ENCODE measurements at places on chromosomes 5 and 9.

DNA sequence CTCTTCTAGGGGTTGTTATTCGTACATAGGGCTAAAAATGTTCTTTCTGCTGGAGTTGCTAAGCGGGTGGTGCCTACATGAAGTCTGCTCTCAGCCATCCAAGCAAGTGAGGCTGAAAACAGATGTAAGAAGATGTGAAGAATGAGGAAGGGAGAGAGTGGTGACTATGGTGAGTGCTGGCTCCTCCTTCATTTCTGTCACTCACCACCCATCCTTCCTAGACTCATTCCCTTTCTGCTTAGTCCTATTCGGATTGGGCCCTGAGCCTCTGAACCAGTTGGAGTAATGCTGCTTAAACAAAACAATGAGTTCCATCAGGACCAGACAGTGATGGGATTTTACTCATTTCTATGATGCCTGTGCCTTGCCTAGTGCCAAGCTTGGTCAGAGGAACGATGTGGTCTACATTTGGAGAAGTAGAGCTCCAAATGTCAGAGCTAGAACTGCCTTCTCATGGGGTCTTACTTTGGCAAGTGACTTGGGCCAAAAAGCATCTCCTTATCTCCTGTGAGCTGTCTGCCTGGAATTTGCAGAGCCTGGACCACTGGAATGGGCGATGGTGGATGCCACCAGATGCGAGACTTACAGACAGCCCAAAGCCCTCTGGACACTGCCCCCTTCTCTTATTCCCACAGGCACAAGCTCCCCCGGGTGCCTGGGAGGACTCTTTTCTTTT, 192.9 kb downstream of the FBXL7 start:
- DNase-seq, result no peak

- no peak for DNase-seq
These were observed 32.3 kb upstream of the NPM1 start for GRCh38 chr5:171355302-171355724.

- no peak for DNase-seq
These were observed 1225.2 kb downstream of the PTPRD start for GRCh38 chr9:9387511-9388115.

DNA sequence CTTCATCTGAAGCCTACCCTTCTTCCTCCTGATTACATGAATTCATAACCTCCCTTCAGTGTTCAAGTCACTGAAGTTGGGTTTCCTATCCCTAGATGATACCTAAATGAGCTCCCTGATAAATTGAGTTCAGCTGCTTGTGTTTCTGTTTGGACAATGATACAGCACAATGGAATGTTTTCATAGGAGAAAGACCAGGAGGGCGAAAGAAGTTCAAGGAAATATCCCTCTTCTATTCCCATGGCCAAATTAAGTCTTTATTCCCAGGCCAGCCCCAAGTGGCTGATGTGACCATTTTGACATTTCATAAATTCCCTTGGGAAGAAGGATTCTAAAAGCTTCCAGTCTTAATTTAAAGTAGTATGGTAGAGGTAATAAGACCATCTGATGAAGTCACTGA, 555.8 kb upstream of the CLINT1 start:
- peak; percentile 60 for DNase-seq

- no peak for DNase-seq
These were observed 393.3 kb downstream of the PLK2 start for GRCh38 chr5:58066557-58066956.

DNA sequence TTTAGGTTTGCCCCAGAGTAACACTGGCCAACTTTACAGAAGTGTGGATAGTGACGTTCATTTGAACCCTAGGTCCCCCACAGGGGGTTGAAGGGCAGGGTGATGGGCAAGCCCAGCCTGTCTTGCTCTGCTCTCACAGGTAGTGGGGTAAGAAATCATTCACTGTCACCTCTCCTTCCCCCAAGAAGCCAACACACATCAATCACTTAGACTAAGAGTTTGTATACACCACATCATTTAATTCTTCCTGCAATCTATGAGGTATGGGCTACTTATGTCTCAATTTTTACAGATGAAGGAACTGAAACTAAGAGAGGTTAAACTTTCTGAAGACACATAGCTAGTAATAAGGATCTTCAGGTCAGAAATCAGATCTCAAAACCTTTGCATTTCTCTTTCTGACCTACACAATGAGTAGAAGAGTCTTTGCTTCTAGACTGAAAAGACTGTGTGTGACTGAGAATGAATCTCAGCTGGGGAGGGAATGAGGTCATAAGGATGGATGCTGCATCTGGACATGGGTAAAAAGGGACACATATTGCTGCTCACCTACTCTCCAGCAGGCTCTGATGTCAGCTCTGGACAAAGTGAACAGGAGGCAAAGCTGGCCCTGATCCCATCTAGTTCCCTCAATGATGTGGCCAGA, 81.0 kb upstream of the EQTN start:
- DNase-seq, result no peak

- DNase-seq, result peak; percentile 56
These were observed 68.8 kb downstream of the KIF4B start for GRCh38 chr5:155082401-155082800.

GRCh38 chr9:104895572-104895971, 32.4 kb downstream of the ABCA1 start:
- DNase-seq, result no peak

- no peak for DNase-seq
These were observed 560 bp downstream of the SCAI start for GRCh38 chr9:125142560-125143376.

DNA sequence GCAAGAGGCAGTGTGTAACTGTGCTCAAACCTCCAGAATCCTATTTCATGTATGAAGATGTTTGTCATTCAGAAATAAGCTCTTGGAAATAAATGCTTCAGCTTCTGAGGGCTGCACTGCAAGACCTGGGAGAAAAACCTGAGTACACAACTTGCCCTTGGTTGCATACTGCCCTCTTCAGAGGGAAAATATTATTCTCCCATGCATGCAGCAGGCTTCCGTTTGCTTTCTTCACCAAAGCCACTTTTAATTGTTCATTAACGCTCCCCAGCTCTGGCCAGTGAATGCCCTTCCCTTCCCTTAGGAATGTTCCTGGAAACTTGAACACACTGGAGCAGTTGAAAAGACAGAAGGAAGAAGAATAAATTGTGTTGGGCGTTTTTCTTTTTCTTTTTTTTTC, 2.5 kb upstream of the WHRN start:
- DNase-seq, result no peak

DNA sequence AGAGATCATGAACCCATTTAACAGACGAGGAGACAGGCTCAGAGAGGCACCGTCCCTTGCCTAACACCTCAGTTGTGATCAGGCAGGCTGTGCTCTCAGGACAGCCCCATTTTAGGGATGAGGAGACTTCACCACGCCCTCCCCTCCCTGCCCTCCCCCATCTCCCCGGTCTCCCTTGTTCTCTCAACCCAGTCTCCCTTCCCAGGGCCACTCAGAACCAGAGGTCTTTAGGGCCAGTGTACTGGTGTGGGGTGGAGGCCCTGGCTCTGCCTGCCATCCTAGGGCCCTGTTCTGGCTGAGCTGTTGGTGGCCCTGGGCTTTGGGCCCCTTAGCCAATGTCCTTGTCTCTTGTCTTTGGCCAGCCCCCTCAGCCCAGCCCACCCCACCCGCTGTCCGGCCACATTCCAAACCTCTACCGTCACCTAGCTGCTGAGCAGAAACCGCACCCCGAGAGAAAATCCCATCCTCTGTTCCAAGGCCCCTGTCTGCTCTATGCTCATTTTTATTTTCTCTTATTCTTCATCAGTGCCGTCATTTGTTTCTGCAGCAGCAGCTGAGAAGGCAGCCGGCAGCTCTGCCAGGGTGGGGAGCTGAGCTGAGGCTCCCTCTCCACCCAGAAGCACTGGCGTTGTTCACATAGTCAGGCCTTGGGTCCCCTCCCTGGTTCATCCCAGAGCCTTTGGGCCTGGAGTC, 33.9 kb downstream of the OLFML2A start:
- peak; percentile 58 for DNase-seq

DNA sequence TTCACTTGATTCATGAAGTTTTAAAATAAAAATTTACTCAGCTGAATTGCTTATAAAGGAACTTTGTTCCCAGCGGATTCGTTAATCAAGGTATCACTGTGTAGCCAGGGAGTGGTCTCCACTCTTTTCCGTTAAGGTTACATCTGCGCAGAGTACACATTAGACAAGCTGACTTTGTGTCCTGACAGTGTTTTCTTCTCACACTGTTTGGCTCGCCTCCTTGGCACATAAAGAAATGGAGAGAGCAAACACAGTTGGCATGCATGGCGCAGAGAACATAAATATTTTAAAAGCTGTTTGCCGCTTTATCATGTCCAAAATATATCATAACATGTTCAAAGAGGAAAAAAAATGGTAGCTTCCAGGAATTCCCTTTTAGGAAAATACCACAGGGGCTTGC, 153.2 kb downstream of the EDIL3 start:
- DNase-seq, result no peak

DNA sequence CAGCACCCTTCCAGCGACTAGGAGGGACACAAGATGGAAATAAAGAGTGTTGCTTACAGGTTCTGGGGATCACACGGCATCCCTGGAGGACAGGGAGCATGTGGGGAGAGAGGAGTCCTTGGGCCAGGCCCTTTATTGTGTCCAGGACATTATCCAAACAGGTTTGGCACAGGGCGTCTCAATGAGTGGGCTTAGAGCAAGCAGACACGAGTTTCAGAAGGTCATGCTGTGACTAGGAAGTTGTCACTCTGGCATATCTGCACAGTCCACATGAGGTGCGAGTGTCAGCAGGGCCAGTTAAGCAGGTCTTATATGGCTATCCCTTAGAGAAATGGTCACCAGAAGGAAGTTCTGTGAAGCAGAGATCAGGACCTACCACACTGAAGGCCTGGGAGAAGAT, 174.5 kb upstream of the OTULINL start:
- no peak for DNase-seq

- no peak for DNase-seq
These were observed 142.9 kb downstream of the OLFM1 start for GRCh38 chr9:135230386-135230765.

DNA sequence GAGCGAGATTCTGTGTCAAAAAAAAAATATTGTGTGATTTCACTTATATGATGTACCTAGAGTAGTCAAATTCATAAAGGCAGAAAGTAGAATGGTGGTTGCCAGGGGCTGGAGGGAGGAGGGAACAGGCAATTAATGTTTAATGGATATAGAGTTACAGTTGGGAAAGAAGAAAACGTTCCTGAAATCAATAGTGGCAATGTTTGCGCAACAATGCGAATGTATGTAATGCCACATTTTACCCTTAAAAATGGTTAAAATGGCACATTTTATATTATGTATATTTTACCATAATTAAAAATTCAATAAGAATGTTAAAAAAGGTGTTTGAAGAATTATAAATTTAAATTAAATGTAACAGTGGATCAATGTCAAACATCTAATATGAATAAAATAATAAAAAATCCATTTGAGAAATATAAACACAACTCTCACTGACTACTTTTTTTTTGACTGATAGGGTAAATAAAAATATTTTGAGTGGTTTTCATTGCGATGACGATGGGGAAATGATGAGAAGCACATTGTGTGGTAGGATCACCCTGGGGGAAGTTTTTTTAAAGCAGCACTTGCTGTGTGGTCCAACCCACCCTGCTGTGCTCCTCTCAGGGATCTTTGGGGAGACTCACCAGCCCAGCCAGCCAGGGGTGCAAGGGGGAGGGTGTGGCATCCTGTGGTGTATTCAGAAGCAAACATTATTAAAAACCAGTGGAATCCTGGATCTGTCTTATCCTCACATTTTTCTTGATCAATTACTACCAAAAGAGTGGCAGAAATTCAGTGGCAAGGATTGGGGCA, 4.3 kb downstream of the FYB1 start:
- no peak for DNase-seq

- DNase-seq, result peak; percentile 83
These were observed 90.5 kb upstream of the TNC start for GRCh38 chr9:115208501-115208900.

- no peak for DNase-seq
These were observed 31.0 kb upstream of the IER5L start for GRCh38 chr9:129209109-129209508.

GRCh38 chr5:68454766-68455165, 239.2 kb downstream of the PIK3R1 start:
- DNase-seq, result no peak

GRCh38 chr5:32138839-32139493, 35.2 kb downstream of the GOLPH3 start:
- DNase-seq, result no peak

- no peak for DNase-seq
These were observed 190.3 kb downstream of the TMEM167A start for GRCh38 chr5:82886911-82887310.

GRCh38 chr9:133991964-133992779, at the start of gene VAV2:
Gene VAV2, minus strand, starts transcription at chr9:133992324. Its CDS starts 46 bp downstream, at chr9:133992278.
- peak; percentile 15 for DNase-seq

Data from fibroblast of skin of left quadriceps (primary cell).